Activated naive CD8-positive, alpha-beta T cell treated with anti-CD3 and anti-CD28 coated beads, Interleukin-2, amount 50 U/mL, for 24 hours (primary cell): ENCODE measurements at places on chromosomes 7 and 10.

DNA sequence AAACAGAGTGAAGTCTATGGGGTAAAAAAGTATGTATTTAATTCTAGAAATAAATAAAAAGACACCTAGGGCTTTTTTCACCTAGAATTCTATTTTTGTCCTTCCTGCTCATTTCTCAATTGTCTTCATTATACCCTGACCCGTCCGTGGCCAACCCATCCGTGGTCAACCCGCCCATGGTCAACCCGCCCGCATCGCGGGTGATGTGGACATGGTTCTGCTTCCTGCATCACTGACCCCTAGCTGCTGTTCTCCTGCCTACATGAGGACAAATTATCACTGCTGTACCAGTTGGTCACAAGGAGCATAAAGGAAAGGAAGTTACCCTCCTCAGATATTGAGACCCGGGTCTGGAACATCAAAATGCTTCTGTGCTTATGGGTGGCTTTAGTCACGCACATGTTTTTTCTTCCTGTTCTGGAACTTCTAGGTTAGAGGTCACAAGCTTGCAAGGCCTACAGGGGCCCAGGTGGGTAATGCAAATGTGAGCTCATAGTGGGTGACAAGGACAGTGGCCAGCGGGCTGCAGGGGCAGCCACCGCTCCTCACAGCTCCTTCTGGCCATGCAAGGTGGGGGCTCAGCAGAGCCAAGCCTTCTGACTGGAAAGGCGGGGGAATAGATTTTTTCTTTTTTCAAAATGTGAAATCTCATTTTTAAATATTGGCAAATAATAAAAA is 15.5 kb downstream of the CAMK2G start:
- DNase-seq, result no peak

GRCh38 chr10:55734112-55734511 is 626.9 kb downstream of the ZWINT start:
- no peak for DNase-seq

- DNase-seq, result no peak
Observed at GRCh38 chr7:40542982-40543741, 408.4 kb downstream of the SUGCT start.

GRCh38 chr7:155744971-155745683 is 67.1 kb downstream of the SHH start:
- DNase-seq, result no peak

GRCh38 chr7:142511801-142512200 is 237.5 kb upstream of the PRSS1 start:
- no peak for DNase-seq

DNA sequence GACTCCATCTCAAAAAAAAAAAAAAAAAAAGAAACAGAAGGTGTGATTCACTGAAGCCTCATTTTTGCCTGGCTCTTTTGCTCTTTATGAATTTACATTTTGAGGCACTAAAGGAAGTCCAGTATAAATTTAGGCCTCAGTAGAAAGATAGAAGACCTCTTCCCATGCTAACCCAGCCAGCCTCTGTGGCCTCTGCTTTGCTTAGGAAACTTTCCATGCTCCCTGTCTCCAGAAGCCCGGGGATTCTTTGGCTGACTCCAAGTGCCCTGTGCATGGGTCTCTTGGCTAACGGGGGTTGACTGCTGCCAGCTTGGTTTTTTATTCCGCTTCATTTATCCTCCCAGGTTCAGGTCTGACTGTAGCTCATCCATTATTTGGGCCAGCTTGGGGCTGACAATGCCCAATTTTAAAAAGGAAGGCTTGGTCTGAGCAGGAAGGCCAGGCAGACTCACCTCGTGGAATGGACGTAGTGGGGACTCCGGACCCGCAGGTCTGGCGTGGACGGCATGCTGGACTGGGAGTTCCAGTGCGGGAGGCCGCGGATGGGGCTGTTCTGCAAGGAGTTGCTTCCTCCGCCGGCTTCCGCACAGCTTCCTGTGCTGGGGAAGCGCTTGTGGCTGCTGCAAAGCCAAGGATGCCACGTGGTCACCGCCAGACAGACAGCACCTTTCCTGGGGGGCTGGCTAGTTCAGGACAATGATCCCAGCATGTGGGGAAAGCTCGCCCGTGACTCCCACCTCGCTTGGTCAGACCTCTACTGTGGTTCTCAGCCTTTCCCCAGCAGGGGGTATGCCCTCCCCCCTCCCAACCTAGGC is 72.3 kb downstream of the PRPF18 start:
- peak; percentile 6 for DNase-seq

GRCh38 chr7:101243646-101244374 is 1.1 kb downstream of the FIS1 start:
- no peak for DNase-seq

DNA sequence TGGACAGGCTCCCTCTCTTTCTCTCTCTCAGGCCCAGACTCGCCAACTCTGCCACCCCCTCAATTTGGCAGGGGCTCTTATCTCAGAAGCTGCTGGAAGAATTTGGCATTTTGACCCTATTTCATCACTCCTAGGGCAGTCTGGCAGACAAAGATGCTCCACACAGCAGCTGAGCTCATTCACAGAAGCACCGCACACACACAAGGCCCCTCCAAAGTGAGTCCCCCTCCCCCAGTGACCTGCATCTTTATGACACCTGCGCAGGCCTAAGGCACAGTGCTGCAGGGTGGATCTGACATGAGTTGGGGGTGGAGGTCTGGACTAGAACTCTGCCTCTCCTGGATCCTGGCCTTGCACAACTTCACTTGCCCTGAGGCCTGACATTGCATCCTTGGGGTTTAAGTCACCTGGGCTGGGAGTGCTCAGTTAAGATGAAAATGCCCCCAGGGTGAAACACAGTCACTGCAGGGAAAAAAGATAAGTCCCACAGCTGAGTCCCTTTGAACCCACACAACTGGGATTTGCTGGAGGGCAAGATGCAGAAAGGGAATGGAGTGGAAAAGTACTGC is 41.1 kb upstream of the DUSP5 start:
- DNase-seq, result no peak

GRCh38 chr7:45920502-45921380 is at the start of gene IGFBP3:
TSS of gene IGFBP3 (minus strand) at chr7:45921272. CDS start at chr7:45921140, 132 bp downstream.
- DNase-seq, result no peak

DNA sequence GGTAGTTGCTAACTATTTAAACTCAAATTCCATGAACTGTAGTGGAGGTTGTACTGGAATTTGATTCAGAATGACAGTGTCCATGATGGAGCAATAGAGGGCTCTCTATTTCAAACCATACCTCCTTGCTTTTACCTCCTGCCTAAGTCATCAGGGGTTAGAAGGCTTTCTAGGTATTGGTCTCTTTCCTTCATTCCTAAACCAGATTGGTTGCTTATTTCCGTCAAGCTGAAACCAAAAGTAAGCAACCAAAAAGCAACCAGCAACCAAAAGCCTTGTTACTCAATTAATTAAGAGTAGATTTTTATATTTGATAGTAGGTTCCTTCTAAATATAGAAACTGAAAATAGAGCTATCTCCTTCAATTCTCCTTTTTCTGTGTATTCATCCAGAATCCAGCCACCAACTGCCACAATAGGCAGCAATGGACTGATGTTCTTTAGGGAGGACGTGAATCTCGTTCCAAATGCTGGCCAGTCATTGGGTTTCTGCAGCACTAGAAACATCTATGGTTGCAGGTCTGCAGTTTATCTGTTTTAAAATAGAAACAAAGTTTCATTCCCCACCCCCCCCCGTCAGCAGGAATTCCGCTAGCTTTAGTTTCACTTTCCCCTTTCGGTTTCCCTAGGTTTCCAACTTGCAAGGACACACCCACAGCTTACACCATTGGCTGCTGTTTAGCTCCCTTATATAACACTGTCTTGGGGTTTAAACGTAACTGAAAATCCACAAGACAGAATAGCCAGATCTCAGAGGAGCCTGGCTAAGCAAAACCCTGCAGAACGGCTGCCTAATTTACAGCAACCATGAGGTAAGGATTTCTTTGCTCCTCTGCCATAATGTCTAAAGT is at the start of gene IFIT1:
TSS of gene IFIT1 (plus strand) at position 717 of the 850 bp plus-strand sequence. CDS start at position 807, 90 bp downstream.
- DNase-seq, result peak; percentile 23

GRCh38 chr7:65371468-65371867 is 2.2 kb upstream of the ZNF92 start:
- DNase-seq, result no peak

DNA sequence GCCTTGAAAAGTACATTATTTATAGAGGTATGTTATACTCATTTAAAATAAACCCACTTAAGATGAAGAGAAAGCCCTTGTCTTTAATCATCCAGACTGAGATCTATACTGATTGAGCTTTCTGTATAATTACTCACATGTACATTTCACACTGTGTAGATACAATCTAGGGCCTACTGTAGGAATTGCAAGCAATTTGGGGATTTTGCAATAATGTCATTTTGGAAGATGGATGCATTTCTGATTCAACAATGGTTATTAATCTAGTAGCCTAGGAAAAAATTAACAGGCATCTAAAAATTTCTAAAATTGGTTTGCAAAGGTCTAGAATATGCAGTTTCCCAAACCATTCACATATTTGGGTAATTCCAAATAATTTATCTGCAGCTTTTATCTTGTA is 132.2 kb downstream of the PDE1C start:
- no peak for DNase-seq

GRCh38 chr10:91613411-91614187 is 19.3 kb downstream of the PPP1R3C start:
- no peak for DNase-seq

DNA sequence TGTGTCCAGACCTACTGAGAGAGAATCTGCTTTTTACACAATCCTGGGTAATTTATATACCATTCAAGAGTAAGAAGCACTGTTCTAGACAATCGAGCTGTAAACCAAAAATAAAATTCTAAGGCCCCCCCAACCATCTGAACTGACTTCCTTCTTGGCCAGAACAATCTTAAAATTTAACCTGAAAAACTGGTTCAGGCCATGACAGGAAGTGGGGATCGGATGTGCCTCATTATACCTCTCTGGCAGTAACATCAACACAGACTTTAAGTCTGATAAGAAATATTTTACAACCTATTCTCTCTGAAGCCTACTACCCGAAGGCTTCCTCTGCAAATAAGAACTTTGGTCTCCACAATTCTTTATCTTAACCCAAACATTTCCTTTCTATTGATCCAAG is 75.2 kb upstream of the KIF5B start:
- DNase-seq, result no peak

DNA sequence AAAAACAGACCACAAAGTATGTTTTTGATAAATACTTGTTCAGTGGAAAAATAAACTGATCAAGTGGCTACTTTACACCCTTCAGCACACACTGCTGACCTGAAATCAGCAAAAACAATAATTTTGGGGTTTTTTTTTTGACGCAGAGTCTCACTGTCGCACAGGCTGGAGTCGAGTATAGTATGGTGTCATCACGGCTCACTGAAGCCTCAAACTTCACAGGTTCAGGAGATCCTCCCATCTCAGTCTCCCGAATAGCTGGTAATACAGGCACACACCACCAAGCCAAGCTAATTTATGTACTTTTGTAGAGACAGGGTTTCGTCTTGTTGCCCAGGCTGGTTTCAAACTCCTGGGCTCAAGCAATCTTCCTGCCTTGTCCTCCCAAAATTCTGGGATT is 30.6 kb downstream of the TARP start:
- DNase-seq, result no peak

GRCh38 chr7:73366990-73367389 is 39.0 kb downstream of the FKBP6 start:
- DNase-seq, result no peak

DNA sequence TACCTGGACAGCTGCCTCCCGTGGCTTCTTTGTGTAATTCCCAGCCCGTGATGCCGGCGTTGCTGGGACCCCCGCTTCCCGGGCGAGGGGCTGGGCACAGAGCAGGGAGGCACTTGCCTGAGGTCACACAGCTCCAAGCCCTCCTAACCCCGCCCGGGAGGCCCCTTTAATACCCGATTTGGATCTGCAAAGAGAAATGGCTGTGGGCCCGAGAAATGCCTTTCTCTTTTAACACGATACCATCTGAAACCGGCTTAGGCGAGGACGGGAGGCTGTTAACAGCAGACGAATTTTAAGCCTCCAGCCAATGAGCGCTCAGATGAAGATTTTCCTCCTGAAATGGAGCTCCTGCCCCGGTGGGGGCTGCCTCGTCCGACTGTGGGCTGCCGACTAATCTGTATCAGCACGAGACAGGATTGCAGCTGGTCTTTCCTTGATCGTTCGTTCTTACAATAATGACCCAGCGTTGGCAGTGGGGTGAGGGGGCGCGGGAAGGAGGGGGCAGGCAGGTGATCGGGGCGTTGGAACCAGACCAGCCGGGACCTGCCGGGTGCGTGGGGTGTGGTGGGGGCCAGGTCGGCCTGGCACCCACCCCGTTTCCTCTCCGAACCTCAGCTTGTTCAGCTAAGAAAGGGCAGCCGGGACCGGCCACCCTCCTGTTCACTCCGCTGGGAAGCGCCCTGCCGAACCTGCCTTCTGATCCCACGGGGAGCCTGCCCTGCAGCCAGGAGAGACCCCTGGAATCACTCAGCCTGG is 36.2 kb upstream of the FOXL3 start:
- DNase-seq, result no peak

GRCh38 chr7:115009139-115009538 is 87.2 kb downstream of the MDFIC start:
- no peak for DNase-seq

DNA sequence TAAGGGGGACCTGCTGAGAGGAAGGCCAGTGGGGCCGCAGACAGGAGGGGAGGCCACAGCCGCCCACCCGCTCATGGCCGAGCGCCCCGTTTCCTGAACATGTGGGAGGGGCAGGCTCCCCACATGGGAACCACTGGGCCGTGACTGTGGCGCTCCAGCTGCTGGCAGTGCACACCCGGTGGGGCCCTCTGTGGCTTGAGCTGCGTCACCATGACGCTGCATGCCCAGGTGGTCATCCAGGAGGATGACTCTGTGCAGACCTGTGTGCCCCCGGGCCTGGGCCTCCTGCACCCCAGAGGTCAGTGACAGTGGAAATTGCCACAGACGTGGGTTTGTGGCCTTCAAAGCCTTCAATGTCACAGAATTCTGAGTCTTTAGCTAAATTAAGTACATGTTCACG is 85.1 kb downstream of the MGMT start:
- no peak for DNase-seq

DNA sequence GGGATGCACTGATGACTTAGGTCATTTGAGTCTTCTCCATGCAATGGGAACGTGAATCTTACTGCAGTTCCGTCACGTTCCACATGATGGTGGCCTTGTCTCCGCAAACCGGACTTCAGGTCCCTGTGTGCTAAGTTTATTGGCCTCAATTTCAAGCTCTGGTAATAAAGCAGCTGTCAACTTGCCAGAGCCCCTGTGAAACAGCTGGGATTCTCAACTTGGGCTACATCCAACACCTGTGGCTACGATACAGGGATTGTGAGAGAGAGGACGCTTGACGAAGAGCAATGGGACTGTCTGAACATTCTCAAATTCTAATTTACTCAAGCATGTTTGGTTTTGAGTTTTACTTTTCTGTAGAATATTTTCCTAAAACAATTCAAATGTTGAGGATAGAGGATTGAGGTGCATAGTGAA is 174.2 kb downstream of the PTN start:
- DNase-seq, result no peak

DNA sequence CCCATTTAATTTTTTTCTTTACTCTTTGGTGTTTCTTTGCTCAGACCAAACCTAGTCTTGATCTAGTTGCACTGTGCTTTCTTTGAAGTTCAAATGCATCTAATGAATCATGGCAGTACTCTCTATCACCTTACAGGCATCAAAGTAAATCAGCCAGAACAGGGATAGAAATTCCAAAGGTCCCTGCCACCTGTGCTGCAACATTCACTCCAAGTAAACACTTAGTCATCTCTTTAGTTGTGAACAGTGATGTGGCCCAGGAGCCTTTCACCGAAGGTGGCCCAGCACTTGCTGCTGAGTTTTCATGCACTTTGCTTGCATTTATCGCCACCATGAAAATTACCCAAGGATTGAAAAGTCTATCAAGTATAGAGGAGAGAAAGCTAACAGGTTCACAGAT is 314.1 kb upstream of the ETV1 start:
- no peak for DNase-seq
